ENCODE measurements at places on chromosomes 6 and 20. TPM values are rescaled to one million over a fixed set of nuclear protein-coding genes. Genes with fewer than 3 reads are reported as not detected.

The MYL9 gene
- 287 TPM for total RNA-seq

The ASF1A gene
- total RNA-seq: 45.9 TPM

The DACT2 gene
- total RNA-seq: 44.0 TPM

The SYNDIG1 gene
- 5.5 TPM for total RNA-seq

The C20orf202 gene
- total RNA-seq: not detected

The TMEM244 gene
- total RNA-seq: not detected

The HCK gene
- total RNA-seq: 0.70 TPM

The KCNK17 gene
- 0.23 TPM for total RNA-seq

The WDR27 gene
- 90.0 TPM for total RNA-seq

The LTB gene
- total RNA-seq: not detected

DNA sequence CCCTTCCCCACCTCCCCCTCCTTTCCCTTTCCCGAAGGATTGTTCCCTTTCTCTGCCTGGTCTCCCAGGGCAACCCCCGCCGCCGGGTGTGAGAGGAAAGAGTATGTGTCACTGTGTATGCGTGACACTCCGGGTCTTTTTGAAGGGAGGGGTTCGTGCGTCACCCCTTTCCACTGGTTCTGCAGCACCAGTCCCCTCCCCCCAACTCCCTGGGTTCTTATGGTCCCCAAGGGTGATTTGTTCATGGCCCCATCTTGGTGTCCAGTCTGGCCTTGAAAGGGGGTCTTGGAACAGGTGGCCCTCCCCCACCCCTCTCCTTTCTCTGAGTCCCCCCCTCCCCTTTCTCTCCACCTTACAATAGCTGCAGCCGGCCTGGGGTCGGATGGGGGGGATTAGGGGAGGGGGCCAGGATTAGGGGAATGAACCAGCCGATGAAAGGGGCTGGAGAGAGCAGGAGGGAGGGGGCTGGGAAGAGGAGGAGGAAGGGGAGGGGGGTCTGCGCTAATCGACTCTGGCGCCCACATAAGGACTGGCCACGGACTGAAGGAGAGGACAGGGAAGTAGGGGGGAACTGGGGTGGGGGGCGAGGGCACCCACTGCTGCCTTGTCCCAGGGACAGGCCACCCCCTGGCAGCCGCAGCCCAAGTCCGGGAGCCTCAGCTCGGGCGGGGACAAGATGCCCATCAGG lies 1.3 kb upstream of the RING1 start:
- DNase-seq: peak; percentile 67
- H3K4me3 ChIP-seq: peak overlapping the region; percentile 92
- peaks cover 3% of the 10 kb centered on the region for H3K27me3 ChIP-seq
- H3K36me3 ChIP-seq: peaks cover 38% of the 10 kb centered on the region
- peak overlapping the region; percentile 89 for H3K27ac ChIP-seq

GRCh38 chr6:159075506-159076228 lies 30.9 kb upstream of the TAGAP start:
- peaks cover 5% of the 10 kb centered on the region for H3K4me1 ChIP-seq
- no peak overlapping the region for H3K4me3 ChIP-seq
- peak; percentile 37 for DNase-seq

- H3K27ac ChIP-seq: no peak overlapping the region
- no peak for DNase-seq
- peaks cover 3% of the 10 kb centered on the region for H3K4me1 ChIP-seq
- H3K27me3 ChIP-seq: no peaks in the 10 kb centered on the region
- no peak overlapping the region for H3K4me3 ChIP-seq
Measured at GRCh38 chr20:10596710-10597121, 77.1 kb downstream of the JAG1 start.

GRCh38 chr20:44629542-44629941 lies 22.0 kb downstream of the ADA start:
- no peak overlapping the region for H3K4me3 ChIP-seq
- no peak for DNase-seq
- no peaks in the 10 kb centered on the region for H3K36me3 ChIP-seq
- no peak overlapping the region for H3K27ac ChIP-seq
- H3K27me3 ChIP-seq: no peaks in the 10 kb centered on the region
- H3K4me1 ChIP-seq: peaks cover 4% of the 10 kb centered on the region

DNA sequence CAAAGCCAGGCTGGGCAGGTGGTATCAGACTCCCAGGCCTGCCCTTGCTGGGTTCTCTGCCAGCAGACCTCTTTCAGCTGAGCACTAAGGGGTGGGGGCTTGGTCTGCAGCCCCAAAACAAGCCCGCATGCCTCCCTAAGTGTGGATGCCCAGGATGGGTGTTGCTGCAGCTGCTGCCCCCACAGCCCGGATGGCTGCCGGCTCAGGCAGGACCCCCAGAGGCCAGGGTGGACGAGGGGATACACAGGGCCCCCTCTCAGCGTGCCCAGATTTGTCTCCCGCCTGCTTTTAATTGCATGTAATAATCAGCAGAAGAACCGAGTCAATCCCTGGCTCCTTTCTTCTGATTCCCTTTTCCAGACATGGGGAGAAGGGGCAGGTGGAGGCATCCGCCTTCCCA lies 60.8 kb downstream of the VEGFA start:
- DNase-seq: no peak
- H3K36me3 ChIP-seq: no peaks in the 10 kb centered on the region
- no peaks in the 10 kb centered on the region for H3K27me3 ChIP-seq

DNA sequence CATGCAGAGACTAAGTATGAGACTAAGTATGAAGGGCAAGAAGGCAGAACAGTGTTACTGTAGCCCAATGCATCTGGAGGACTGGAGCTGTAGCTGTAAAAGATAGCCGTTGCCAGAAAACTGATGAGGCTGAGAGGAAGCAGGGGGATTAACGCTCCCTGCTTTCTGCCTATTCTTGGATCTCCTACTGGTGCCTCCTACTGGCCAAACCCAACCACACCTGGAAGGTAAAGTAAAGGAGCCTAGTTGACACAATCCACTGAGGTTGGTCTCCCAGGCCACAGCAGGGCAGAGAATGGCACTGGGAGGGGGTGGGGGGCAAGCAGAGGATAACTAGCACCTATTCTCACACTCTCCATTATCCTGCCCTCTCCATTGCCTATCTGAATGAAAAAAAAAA lies 105.0 kb upstream of the MRPS10 start:
- no peak overlapping the region for H3K4me3 ChIP-seq
- no peaks in the 10 kb centered on the region for H3K4me1 ChIP-seq
- no peaks in the 10 kb centered on the region for H3K36me3 ChIP-seq

GRCh38 chr6:8507286-8507685 lies 71.9 kb upstream of the SLC35B3 start:
- no peak overlapping the region for H3K4me3 ChIP-seq
- H3K27me3 ChIP-seq: no peaks in the 10 kb centered on the region
- H3K4me1 ChIP-seq: no peaks in the 10 kb centered on the region

DNA sequence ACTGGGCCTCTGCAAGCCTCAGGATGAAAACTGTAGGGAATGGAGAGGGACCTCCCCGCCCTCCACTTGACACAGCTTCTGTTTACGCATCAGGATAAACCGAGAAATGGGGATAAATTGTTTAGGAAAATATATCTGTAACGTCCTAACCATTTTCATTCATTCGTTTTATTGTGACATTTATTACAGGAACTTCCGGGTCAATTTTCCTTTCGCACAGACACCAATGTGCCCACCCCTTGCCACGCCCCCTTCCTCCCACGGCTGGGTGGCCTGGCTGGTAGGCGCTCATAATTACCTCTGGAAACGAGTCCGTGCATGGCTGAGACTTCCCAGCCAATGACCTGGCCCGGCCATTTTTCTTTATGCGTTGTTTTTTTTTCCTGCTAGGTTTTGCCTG lies 96.1 kb downstream of the BMP7 start:
- no peak overlapping the region for H3K4me3 ChIP-seq
- H3K27me3 ChIP-seq: no peaks in the 10 kb centered on the region
- no peak for DNase-seq

DNA sequence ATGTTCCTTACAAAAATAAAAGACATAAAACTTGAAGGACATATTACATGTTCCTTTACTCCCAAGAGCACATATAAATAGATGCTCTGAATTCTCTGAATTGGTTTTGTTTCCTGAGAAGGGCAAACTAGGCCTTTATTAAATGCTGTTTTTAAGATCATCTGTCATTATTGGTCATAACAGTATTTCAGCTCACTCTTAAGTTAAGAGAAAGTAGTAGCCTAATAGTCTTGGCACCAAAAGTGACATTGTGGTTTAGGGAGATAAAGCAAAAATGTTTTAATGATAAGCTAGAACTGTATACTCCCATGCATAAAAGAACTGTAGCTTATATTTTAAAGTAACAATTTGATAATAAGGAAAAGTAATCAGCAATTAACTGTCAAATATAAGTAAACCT lies 361.1 kb upstream of the PTCHD4 start:
- peaks cover under 1% of the 10 kb centered on the region for H3K4me1 ChIP-seq
- peaks cover 25% of the 10 kb centered on the region for H3K27me3 ChIP-seq
- H3K27ac ChIP-seq: no peak overlapping the region
- H3K4me3 ChIP-seq: no peak overlapping the region
- no peaks in the 10 kb centered on the region for H3K36me3 ChIP-seq

DNA sequence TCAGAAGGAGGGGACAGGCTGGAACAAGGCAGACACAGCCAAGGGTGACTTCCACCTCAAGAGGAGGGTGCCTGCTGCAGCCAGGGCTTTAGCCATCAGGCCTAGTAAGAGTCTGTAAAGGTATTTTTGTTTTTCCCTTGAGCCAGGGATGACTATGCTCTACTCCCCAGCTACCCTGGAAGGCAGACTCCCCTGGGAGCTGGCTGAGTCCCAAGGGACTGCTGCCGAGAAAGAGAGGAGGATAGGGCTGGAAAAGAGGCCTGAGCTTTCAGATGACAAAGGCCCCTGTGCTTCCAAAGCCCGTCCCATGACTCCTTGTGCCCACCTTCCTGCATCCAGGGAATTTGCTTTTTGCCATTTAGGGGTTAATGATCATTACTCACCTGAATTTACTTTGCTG lies 14.0 kb upstream of the GSTA4 start:
- no peak overlapping the region for H3K27ac ChIP-seq
- H3K36me3 ChIP-seq: peaks cover 44% of the 10 kb centered on the region
- peaks cover 16% of the 10 kb centered on the region for H3K4me1 ChIP-seq
- H3K27me3 ChIP-seq: no peaks in the 10 kb centered on the region

DNA sequence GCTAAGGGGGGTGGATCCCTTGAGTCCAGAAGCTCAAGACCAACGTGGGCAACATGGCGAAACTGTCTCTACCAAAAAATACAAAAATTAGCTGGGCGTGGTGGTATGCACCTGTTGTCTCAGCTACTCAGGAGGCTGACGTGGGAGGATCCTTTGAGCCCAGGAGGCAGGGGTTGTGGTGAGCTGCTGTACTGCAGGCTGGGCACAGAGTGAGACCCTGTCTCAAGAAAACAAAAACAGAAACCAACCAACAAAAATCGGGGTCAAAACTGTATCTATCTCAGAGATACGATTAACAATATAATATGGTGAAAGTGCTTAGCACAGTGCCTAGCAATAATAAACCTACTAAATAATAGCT lies 20.7 kb upstream of the BCAS1 start:
- H3K4me1 ChIP-seq: no peaks in the 10 kb centered on the region
- H3K36me3 ChIP-seq: no peaks in the 10 kb centered on the region
- H3K27ac ChIP-seq: no peak overlapping the region

DNA sequence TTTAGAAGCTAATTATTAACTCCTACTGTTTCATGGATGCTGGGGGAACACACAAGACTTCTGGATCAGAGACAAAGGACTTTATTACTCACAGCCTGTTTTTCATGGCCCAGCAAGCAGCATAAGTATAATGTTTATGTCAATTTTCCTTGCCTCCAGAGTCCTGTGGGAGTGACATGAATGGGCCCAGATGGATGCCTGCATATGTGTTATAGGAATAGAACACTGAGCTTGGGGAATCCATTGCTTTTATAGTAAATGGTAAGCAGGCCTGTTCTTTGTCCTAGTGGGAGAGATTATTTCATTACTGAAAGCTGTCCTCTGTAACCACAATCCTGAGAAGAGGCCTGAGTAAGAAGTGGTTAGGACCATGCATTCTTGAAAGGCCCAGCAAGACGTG lies 25.6 kb downstream of the BLTP3A start:
- H3K27me3 ChIP-seq: peaks cover 13% of the 10 kb centered on the region
- peaks cover 6% of the 10 kb centered on the region for H3K36me3 ChIP-seq
- no peak overlapping the region for H3K27ac ChIP-seq

DNA sequence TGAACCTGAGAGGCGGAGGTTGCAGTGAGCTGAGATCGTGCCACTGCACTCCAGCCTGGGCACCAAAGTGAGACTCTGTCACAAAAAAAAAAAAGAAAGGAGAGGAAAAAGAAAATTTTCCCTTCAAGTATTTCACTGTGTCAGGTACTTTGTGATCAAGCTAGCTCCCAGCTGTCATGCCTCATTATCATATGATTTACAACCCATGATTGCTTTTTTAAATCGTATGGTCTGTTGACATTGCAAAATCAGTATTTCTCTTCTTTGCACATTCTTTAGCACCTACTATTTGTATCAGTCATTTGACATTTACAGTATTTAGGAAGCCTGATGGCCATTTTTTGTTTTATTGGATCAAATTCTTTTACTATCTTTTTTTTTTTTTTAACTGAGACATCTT lies 22.4 kb downstream of the SASH1 start:
- H3K36me3 ChIP-seq: no peaks in the 10 kb centered on the region
- H3K4me1 ChIP-seq: no peaks in the 10 kb centered on the region
- H3K27ac ChIP-seq: no peak overlapping the region
- H3K4me3 ChIP-seq: no peak overlapping the region
- no peaks in the 10 kb centered on the region for H3K27me3 ChIP-seq

DNA sequence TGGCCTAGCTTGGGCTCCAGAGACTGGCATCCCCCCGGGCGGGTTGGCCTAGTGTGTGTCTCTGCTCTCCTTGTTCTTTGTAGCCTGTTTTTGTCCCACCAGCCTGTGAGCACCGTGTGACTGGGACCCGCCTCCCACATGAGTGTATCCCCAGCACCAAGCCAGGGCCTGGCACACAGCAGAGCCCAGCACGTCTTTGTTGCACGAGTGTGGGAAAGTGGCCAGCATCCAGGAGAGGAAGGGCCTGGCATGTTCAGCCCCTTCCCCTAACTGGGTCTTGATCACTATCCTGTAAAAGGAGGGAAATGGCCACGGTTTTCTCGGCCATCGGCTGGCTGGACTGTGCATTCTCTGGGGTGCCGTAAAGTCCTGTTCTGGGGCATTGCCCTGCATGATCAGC lies 290.1 kb downstream of the BMP7 start:
- no peak for DNase-seq
- no peak overlapping the region for H3K4me3 ChIP-seq
- H3K27me3 ChIP-seq: peaks cover 52% of the 10 kb centered on the region
- no peaks in the 10 kb centered on the region for H3K4me1 ChIP-seq
- no peak overlapping the region for H3K27ac ChIP-seq
- no peaks in the 10 kb centered on the region for H3K36me3 ChIP-seq

DNA sequence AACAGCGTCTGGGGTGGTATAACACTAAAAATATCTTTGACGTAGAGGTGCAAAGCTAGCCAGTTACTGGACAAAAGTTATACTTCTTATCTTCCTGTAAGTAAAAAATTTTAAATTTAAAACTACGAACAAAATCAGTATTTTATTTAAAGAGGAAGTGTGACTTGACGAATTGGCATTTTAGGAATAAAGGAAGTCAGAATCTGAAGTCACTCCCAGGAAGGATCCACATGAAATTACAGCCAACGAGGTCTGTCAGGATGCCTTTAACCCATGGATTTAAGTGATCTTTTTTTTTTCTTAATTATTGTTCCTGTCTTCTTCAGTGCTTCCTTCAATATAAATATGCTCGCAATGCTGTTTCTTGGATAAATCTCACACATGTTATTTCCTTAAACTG lies 27.2 kb upstream of the SNX9 start:
- H3K27ac ChIP-seq: no peak overlapping the region
- no peak overlapping the region for H3K4me3 ChIP-seq
- no peaks in the 10 kb centered on the region for H3K27me3 ChIP-seq
- DNase-seq: no peak
- H3K4me1 ChIP-seq: no peaks in the 10 kb centered on the region
